ENCODE measurements at places on chromosomes 5 and 9.

DNA sequence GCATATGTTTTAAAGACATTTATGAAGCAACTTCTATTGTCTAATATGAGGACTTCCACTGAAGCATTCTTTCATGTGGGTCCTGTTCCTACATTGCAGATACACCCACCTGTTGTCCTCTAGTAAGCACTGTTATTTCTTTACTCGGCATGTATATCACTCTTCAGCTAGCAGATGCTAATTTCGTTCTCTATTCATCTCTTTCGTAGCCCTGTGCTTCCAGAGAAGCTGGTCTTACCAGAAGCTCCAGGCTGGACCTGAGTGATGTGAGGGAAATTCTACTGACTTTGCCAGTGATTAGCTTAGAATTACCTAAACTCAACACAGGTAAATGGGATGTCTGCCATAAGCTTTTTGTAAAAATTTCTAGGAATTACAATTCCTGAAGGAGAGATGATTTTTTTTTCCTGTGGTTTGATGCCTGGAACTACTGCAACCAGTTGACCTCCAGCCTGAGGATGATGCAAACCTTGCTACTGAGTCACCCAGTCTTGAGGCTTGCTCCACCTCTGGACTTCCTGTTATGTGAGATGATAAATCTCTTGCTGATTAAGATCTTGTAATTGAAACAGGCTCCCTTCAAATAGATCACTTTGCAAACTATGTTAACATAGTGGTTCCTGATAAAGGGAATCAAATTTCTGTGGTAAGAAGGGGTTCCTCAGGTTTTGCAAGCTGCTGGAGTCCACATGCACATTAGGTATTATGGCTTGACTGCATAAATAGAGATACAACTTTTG is 52.2 kb upstream of the SPINK5 start:
- DNase-seq, result no peak

- DNase-seq, result no peak
These were observed 215.4 kb upstream of the TLX3 start for GRCh38 chr5:171093598-171093997.

- DNase-seq, result no peak
These were observed 12.9 kb downstream of the TAS2R1 start for GRCh38 chr5:9617221-9617620.

DNA sequence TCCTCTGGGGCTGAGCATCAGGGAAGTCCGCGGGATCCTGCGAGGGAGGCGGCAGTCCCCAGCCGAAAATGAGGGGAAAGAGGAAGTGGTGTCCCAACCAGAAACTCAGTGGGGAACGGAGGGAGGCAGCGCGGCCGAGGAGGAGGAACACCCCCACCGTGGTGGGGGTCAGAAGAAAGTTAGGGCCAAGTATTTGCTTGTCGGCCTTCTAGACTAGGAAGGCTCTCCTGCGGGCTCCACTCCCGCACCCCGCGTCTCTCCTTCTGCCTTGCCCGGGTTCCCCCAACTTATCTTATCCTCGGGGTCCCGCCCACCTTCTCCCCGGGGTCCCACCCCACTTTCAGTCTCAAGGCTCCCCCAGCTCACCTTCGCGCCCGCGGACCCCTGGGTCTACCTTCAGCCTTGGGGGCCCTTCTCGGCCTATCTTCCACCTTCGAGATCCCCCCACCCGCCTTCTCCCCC is 557 bp upstream of the PHF2 start:
- no peak for DNase-seq
